Suprapubic skin (tissue), 4 donors: ENCODE measurements at places on chromosomes 7 and 10. TPM values are rescaled to one million over a fixed set of nuclear protein-coding genes. Genes with fewer than 3 reads are reported as not detected.

GRCh38 chr10:63382066-63382465 lies 83.7 kb downstream of the JMJD1C start:
- no peak for DNase-seq
- H3K36me3 ChIP-seq: no peaks in the 10 kb centered on the region
- no peak overlapping the region for H3K27ac ChIP-seq
- H3K27me3 ChIP-seq: no peaks in the 10 kb centered on the region

GRCh38 chr10:78634835-78635234 lies 433.9 kb upstream of the ZMIZ1 start:
- DNase-seq: no peak
- H3K4me1 ChIP-seq: peaks cover 10% of the 10 kb centered on the region
- H3K4me3 ChIP-seq: no peak overlapping the region
- H3K36me3 ChIP-seq: no peaks in the 10 kb centered on the region
- H3K27ac ChIP-seq: no peak overlapping the region

The TUBAL3 gene
- total RNA-seq: 1.7 TPM

DNA sequence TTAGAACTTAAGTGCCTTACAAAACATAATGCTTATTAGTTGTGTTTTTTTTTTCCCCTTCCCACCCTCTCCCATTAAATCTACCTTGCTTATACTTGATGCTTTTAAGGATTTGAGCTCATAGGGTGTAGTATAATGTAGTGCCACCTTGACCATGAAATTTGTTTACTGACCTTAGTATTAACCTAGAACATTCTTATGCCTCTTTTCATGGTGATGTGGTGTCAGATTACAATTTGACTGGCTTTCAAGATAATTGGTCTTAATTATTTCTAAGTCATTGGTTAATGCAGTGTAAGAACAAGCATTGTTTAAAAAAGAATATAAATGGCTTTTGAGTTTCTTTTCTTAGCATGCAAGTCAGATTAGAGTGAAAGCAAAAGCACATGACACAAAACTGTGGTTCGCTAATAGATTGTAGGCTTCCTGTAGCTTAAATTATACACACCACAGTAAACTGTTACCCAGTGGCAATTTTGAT lies 61.8 kb downstream of the ADD3 start:
- no peaks in the 10 kb centered on the region for H3K27me3 ChIP-seq
- H3K36me3 ChIP-seq: no peaks in the 10 kb centered on the region
- no peak for DNase-seq
- no peak overlapping the region for H3K4me3 ChIP-seq

GRCh38 chr7:112411186-112411795 lies 39.0 kb upstream of the IFRD1 start:
- no peak overlapping the region for H3K4me3 ChIP-seq
- no peaks in the 10 kb centered on the region for H3K27me3 ChIP-seq
- no peaks in the 10 kb centered on the region for H3K4me1 ChIP-seq
- DNase-seq: no peak
